ENCODE measurements at places on chromosomes 12 and 14.

- DNase-seq, result no peak
Observed at GRCh38 chr14:104187121-104187889, 48.9 kb downstream of the KIF26A start.

DNA sequence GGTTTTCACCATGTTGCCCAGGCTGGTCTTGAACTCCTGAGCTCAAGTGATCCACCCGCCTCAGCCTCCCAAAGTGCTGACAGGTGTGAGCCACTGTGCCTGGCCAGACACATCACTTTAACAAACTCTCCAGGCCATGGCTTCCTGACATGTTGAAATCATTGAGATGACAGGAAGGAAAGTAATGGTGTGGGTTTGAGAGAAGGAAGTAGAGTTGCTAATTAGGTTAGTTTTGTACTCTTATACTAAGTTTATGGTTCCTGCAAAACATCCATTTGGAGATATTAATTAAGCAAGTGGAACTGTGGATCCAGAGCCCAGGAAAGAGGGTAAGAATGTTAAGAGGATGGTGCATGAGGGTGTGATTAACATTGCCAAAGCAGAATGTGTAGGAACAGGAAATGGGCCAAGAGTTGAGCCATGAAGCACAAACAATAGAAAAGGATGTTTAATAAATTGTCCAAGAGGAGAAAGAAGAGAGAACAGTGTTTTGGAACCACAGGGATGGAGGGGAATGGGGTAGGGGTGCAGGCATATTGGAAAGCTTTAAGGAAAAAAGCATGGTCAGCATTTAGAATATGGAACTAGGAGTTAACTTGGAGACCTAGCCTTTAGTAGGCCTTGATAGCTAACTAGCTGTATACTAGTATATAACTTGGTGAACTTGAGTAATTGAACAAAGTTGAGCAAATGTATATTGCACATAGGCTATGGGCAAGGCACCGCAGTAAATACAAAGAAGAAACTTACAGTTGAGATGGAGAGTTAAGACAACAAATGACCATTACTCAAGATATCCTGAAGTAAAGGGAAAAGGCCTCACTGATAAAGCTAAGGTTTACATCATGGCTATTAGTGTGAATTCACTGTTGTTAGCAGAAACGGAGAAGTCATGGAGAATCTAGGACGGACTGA, 91.3 kb upstream of the DNM1L start:
- DNase-seq, result no peak

- DNase-seq, result no peak
Observed at GRCh38 chr12:132415327-132416120, 74.4 kb upstream of the FBRSL1 start.

DNA sequence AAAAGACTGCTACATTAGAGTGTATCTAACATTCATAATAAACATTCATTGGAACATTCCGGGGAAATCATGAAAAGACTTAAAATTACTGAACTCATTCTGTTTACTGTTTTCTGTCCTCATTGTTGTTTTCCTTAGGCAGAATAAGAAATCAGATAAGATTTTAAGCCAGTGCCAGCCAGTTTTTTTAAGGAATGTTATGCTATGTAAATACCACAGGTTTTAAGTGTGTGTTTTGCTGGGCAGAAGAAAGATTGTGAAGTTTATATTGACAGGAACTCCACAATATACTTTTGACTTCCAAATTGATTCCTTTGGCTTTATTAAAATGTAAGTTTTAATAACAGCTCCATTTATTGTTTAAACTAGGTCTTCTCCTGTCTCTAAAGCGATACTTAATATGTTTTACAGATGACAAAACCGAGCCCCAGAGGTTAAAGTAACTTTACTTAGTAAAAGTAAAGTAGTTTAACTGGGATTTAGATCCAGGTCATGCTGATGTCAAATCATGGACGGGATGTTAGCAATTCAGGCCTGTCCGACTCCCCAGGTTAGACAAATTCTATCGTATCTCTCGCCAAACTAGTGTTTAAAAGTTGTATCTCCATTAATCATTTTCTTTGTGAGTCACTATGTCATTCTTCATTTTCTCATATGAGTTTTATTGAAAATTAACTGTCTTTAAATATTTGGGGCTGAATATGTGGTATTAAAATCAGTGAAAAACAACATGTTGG, 1.7 kb downstream of the LARP4 start:
- DNase-seq, result no peak

DNA sequence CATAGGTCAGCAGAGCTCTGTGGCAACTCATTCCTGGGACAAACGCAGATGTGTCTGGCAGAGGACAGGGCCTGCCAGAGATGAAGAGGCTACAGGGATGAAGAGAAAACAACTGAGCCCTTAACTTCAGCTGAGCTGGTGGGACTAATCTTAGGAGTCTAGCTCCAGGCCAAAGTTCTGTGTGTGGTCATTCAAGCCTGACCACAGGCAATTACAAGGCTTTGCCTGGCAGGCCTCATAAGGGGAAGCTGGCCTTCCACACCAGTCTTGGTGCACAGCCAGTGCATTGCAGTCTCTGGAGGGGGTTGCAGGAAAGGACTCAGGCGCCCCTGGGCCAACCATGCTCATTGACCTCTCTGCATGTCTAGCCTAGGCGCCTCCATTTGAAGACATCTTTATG, 127.6 kb upstream of the DAAM1 start:
- DNase-seq, result no peak

DNA sequence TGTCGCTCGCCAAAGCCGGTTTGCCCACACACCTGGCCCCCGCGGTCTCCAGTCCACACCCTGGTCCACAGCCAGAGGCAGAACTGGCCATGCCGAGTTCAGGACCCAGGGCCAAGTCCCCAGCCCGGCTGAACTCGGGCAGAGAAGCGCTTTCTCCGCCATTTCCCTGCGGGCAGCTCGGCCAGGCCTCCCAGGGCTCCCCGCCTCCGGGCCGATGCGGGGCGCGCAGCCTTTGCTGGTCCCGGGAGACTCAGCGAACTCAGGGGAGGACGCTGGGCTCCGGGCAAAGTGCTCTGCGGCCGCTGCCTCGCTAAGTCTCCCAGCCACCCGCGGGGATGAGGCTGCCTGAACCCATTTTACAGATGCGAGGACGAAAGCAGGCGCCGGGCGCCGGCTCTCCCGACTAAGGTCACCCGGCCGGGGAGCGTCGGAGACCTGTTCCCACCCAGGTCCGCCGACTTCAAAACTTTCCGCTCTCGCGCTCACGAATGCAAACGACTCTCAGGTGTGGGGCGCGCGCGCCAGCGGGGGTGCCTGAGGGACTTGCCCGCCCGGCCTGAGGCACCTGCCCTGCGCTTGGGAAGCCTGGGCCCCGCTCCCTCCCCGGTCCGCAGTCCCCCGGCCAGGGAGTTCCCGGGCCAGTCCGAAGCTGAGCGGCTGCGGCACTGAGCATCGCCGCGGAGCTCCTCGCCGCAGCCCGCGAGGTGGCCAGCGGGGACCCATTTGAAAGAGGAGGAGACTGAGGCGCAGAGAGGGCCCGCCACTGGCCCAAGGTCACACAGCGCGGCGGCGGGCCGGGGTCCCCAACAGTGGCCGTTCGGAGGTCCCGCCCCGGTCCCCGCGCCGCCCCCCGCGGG, 627 bp downstream of the TESC start:
- DNase-seq, result peak; percentile 59

DNA sequence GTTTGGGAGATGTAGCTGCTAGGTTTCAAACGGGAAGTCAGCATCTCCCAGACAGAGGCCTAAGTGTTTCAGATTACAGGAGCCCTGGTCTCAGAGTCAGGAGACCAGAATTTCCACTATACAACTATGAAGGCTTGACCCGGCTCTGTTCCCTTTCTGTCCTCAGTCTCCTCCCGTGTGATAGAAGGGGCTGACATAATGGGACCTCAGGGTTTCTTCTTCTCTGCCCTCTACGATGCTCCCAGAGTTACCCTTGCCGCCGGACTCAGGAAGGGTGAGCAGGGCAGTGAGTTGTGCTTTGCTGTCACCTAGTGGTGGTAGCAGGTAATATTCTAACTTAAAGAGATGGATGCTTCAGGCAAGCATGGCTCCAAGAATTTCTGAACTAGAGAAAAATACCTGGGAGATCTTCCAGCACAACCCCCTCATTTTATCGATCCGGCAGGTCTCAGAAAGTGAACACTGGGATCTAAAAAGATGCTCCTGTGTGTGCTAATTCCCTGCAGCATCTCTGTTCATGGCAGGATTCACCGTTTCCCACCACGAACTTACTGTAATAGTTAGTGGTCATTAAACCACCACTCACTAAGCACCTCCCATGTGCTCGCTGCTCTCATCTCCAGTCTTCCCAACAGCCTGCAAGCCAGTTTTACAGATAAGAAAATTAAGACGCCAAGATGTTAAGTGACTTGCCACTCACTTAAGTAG, 84.4 kb downstream of the VWF start:
- DNase-seq, result peak; percentile 25
